Activated CD4-positive, alpha-beta T cell treated with anti-CD3 and anti-CD28 coated beads for 36 hours (primary cell): ENCODE measurements at places on chromosomes 5 and 9.

GRCh38 chr9:121718084-121718483 is 66.7 kb downstream of the DAB2IP start:
- DNase-seq: no peak

- DNase-seq: peak; percentile 57
Observed at GRCh38 chr9:101119206-101119819, 90.8 kb downstream of the PLPPR1 start.

GRCh38 chr9:97599314-97599846 is 33.8 kb downstream of the TSTD2 start:
- no peak for DNase-seq

DNA sequence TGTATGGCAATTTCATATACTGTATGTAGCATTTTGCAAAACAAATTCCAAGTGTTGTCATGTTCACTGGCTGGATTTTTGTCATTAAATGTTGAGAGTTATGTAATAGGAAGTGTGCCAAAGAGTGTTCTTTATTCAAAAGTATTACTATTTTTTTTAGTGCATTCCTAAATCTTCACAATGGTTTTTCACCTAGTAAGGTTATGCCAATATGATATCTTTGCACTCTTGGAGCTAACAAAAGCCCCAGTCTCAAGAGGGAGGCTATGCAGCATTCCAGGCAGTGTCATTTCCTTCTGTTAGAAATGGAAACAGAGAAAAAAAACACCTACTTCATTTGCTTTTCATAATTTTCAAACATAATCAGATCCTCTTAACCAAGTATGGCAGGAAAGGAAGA is 5.1 kb upstream of the SSBP2 start:
- no peak for DNase-seq

DNA sequence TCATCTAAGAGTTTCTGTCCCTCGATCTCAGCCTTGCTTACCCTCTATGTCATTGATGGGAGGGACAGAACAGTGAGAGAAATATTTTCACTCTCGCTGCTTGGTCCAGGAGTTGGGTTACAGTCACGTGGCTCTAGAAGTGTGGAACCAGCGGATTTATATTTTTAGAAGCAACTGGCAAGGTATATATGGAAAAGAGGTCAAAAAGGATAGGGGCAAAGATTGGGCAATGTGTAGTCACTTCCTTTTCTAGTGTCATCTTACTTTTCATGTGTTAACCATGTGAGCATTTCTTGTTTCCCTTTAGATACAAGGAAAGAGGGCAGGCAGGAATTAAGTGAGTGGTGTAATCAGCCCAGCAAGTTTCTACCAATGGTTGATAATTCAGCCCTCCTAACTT is 111.5 kb upstream of the ZNF366 start:
- DNase-seq: no peak

DNA sequence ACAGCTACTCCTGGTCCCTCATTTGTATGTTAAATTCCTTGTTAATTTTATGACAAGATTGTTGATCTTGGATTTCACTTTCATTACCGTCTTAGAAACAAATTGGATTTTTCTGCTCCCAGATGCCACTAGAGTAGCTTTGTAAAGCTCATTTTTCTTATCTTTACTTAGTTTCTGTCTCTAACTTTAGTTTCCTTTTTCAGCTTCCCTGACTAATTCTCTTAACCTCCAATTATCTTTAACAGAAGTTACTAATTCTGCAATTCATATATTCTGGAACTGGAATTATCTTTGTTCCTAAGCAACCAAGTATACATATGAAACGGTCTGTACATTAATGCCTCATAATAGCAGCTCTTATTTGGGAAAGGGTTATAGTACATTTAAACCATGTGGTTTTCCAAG is 16.7 kb downstream of the ITGA1 start:
- DNase-seq: no peak

DNA sequence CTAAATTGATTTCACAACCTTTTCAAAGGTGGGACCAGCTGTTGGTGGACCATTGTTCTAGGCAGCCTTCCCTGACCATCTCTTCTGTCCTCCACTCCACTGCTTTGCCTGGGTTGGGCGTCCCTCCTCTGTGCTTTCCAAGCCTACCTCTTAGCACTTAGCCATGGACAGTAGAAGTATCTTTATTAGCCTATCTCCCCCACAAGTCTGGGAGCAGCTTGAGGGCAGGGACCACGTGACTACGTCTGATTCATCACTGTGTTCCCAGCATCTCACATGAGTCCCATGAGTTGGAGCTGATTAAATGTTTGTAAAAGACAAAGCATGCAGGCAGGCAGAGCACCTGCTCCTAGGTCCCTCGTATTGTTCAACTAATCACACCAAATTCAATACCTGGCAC is 20.9 kb downstream of the MORN5 start:
- DNase-seq: no peak

DNA sequence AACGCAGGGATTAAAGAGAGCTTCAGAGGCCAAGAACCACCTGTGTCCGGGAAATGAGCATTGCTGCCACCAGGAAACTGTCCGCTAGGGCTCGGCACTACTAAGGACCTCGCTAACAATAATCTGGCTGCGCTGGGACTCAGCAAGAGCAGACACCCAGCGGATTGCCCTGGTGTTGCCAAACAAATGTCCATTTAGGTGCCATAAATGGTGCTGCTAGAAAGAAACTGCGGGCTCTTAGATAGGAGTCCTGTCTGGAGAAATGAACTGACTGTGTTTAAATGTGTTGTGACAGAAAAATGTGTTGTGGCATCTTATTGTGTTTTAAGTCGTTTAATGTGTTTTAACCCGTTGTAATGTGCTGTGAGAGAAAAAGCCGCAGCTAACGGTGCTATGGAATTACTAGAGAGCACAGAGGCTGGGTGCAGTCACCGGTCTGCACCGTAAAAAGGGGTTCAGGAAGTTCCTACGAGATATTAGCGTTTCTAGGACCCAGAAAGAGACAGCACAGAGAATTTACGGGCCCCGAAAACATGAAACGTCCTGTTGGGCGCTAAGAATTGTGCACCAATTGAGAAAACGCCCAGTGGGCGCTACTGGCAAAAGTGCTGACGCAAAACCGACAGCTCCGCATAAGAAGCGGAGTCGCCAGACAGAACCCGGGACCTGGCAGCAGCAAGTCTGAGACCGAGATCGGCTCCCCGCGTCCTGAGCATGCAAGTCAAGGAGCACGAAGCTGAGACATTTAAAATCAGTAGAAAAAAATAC is 90.6 kb downstream of the ANXA2R start:
- peak; percentile 71 for DNase-seq

- DNase-seq: no peak
Observed at GRCh38 chr5:83802686-83803085, 82.0 kb upstream of the HAPLN1 start.

DNA sequence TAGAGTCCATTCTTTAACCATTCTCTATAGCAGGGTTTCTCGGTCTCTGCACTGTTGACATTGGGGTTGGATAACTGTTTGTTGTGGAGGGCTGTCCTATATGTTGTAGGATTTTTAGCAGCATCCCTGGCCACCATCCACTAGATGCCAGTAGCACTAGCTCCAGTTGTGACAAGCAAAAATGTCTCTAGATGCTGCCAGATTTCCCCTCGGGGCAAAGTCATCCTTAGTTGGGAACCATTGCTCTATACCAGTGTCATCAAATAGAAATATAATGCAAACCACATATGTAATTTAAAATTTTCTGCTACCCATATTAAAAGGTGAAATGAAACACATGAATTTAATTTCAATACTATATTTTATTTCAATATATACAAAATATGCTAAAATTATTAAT is 2.9 kb downstream of the TTC23L start:
- DNase-seq: no peak

DNA sequence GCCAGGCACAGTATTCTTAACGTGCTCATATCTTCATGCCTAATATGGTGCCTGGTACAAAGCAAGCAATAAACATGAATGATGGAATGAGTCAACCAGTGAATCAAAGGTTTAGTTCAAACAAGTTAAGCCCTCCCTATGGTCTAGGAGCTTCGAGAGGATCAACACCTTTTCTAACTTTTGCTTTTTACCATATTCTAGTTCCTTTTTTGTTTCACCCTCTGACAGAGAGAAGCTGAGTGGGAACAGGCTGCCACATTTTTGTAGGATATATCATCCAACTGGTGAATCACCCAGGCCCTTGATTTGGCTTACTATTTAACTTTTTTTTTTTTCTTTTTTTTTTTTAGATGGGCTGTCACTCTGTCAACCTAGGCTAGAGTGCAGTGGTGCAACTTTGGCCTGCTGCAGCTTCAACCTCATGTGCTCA is 39.3 kb upstream of the TNC start:
- DNase-seq: no peak

- peak; percentile 1 for DNase-seq
Observed at GRCh38 chr9:134179918-134180785, 15.8 kb upstream of the RNU6ATAC start.

DNA sequence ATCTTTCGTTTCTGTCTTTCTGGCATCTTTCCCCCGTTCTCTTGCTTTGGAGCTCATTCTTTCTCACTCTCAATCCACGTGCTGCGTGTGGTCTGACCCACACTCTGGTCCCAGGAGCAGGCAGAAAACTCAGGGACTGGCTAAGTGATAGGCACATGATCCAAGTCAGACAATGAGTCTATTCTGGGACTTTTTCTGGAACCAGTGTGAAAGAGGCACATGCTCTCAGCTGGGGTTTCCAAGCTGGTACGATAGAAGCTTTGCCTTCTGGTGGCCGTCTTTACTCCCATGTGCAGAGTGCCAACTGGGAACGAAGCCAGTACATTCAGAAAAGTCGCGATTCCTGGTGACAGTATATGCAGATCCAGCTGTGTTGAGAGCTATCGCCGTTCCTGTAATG is 94.4 kb downstream of the PDZD2 start:
- DNase-seq: no peak

- DNase-seq: peak; percentile 3
Observed at GRCh38 chr5:132059696-132060500, 557 bp upstream of the IL3 start.

DNA sequence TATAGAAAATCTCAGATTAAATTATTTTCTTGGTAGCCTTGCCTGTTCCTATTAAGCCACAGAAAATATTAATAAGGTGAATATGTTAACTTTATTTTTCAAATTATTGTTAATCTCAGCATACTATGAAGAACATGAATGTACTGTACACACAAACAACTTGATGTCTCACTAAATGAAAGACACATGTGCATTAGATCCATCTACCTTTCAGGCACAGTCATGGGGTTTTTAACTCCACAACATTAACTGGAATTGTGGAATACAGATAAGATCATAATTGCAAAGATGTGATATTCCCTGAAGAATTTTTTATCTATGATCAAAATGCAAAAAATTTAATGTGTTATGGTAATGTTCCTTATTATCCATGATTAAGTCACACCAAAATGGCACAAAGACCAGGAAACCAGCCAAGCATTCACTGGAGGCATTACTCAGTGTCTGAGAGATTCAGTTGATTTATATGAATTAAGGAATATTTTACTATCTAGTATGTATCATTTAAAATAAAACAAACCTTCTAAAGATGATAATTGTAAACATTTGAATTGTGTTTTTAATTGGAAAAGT is 150.0 kb upstream of the VCAN start:
- no peak for DNase-seq

GRCh38 chr5:164235300-164235891 is 730.0 kb downstream of the MAT2B start:
- no peak for DNase-seq
